ENCODE measurements at places on chromosomes 5 and 9. TPM values are rescaled to one million over a fixed set of nuclear protein-coding genes. Genes with fewer than 3 reads are reported as not detected.

- DNase-seq, result no peak
These were observed 26.2 kb downstream of the SHB start for GRCh38 chr9:38042626-38043357.

DNA sequence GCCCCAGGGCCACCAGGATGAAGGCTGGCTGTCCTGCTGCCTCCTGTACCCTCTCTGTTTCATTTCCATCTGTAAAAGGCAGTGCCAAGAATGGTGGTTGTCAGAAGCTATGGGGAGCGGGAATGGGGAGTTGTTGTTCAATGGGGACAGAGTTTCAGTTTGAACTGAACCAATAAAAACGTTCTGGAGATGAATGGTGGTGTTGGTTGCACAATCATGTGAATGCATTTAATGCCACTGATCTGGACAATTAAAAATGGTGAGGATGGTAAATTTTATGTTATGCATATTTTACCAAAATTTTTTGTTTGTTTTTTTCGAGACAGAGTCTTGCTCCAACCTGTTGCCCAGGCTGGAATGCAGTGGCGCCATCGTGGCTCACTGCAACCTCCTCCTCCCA, 58.1 kb downstream of the PTPDC1 start:
- DNase-seq, result no peak

DNA sequence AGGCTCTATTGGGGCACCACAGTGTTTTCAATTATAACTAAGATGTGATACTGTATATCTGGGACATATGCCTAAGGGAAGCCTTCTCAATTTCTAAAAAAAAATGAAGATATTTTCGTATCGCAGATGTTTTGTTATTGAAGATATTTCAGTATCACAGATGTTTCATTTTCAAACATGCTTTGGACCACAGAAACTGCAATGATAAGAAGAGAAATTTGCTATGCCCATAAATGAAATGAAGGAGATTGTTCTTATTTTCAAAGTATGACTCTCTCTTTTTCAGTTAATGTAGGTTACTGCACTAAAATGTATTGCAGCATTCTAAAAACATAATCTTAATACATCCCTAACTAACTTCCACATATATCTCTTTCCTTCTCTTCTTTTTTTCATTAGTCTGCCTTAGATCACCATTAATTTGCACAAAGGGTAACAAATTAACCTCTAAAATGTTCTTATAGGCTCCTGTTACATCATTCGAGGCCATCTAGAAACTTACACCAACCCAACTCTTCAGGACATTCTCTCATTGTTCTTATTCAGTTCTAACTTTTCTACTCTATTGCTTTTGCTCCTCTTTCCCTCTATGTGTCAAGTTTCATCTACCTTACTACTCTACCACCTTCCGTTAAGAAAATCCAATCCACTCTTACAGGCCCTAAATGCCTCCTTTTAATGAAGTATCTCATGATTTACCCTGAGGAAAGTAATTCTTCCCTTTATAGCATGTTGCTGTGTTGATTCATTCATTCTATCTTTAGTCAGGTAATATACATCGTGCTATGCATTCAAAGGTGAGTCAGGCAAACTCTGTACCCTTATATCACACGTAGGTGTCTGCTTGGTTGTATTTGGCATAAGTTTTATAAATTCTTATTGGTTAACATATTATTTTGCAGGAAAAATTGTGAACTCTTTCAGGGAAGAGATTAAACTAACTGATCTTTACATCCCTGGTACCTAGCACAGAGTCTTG, 70.5 kb downstream of the ST8SIA4 start:
- DNase-seq, result no peak

Gene ANKRD33B
- 4.4 TPM for total RNA-seq

Gene GMCL2
- 0.16 TPM for total RNA-seq

Gene SPAAR
- total RNA-seq, result not detected

Data from urinary bladder (tissue), 4 donors.